ENCODE measurements at places on chromosomes 2 and 18.
A peak's percentile ranks its signal among the peaks of the same experiment; 100 is the strongest.

- no peak for DNase-seq
These were observed 81.1 kb upstream of the CD226 start for GRCh38 chr18:70028734-70029133.

DNA sequence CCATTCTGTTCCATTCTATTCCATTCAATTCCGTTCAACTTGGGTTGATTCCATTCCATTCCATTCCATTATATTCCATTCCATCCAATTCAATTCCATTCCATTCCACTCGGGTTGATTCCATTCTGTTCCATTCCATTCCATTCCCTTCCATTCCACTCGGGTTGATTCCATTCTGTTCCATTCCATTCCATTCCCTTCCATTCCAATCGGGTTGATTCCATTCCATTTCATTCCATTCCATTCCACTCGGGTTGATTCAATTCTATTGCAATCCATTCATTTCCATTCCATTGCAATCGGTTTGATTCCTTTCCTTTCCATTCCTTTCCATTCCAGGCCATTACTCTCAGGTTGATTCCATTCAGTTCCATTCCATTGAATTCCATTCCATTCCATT is 1138.4 kb downstream of the RPIA start:
- DNase-seq, result no peak

GRCh38 chr18:45974088-45974536 is 7.0 kb upstream of the EPG5 start:
- peak; percentile 75 for DNase-seq

- DNase-seq, result no peak
These were observed 28.5 kb upstream of the NOSTRIN start for GRCh38 chr2:168773719-168774521.

DNA sequence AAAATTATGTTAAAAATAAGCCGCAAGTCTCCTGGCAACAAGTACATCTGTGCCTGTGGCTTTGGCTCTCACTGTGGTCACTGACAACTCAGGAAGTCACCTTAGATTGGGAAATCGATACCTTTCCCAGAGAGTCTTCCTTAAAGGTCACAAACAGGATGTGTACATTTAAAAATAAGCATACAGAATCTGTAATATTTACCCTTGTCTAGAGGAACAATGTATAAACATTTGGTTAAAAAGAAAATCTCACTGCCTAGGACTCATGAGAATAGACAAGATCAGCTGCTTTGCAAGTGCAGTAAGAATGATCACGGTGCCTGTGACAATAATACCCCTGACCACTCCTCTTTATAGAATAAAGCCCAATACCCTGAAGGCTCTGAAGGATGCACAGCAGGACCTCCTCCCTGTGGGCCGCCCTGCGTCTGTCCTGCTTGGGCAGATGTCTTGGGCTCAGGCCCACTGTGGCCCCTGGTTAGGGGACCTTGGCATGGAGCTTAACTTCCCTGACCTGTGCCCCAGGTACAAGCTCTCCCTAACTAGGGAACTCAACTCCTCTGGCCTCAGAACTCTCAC is 98.0 kb upstream of the MGAT4A start:
- DNase-seq, result no peak

DNA sequence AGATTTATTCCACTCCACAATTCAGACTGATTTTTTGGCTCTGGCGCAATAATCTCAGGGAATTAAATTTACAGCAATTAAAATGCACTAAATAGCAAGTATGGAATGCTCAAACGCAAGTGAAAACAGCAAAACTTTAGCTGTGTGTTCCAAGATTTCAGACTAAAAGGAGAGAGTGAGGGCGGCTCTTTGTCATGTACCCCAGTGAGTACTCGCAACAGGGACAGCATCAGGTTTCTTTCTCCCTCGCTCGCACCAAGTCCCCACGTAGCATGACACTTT is 1.1 kb downstream of the ROCK2 start:
- no peak for DNase-seq

DNA sequence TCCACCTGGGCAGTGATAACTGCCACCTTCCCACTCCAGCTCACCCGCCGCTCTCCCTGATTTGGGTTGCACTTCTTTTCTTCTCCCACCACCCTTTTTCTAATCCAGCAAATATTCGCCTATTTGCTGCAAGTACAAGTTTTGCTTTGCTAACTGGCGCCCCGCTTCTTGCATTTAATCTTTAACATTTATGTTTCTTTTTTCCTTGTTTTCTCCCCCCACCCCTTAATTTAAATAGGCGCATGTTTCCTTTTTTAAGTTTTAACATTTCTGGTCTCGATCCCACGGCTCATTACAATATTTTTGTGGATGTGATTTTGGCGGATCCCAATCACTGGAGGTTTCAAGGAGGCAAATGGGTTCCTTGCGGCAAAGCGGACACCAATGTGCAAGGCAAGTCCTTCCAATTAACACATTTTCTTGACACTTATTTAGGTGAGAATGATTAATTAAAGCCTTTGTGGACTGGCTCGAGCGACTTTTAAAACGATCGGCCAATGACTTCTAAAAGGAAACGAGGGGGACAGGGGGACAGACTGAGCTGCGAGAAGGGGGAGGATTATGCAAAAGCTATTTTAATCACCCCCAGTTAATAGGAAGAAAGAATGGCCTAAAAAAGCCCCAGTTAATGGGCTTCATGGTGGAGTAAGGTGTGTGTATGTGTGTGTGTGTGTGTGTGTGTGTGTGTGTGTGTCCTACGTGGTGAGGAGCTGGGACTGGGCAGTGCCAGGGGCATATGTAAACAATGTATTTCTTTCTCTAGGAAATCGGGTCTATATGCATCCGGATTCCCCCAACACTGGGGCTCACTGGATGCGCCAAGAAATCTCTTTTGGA is 1.6 kb downstream of the TBR1 start:
- no peak for DNase-seq

GRCh38 chr2:138853761-138854160 is 73.6 kb upstream of the NXPH2 start:
- no peak for DNase-seq

DNA sequence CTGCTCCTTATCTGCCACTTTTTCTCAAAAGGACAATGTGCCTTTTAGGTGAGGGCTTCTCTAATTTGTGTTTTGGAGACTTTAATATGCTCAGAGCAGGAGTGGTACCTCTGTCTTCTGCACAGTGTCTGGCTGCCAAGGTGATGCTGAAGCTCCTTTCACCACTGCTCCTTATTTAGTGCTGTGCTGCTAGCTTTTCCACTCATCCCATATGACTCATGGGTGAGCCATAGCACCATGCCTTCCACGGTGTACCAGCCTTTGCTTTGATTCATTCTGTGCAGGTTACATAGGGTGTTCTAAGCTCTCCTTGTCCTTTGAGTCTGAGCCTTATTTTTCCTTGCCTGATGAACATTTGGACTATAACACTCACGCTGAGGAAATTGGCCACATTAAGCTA is 202.4 kb downstream of the ARL6IP6 start:
- no peak for DNase-seq

DNA sequence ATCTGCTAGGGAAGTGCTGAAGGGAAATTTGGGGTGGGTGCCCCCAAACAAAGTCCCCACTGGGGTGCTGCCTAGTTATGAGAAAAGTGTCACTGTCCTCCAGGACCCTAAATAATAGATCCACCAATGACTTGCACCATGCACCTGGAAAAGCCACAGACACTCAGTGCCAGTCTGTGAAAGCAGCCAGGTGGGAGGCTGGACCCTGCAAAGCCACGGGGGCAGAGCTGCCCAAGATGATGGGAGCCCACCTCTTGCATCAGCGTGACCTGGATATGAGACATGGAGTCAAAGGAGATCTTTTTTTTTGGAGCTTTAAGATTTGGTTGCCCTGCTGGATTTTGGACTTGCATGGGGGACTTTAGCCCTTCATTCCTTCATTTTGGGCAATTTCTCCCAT is 431.6 kb downstream of the ERBB4 start:
- DNase-seq, result no peak

GRCh38 chr2:69118609-69119008 is 105.6 kb downstream of the ANTXR1 start:
- DNase-seq, result no peak

GRCh38 chr18:31648966-31649429 is 35.4 kb downstream of the B4GALT6 start:
- no peak for DNase-seq

DNA sequence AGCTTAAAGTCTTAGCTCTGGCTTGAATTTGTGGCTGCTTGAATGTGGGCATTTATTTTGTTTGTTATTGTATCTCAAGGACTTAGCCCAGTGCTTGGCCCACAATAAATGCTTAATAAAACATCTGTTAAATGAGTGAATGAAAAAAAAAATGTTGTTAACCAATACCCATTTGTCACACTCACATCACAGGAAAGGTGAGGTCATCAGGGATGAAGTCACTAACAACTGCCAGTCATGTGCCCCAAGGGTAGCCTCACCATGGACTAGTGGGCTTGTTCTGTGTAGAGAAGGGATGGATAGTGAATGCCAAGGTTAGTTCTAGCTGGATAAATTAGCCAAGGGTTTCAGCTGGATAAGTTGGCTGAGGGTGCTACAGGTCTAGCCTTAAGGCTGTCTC is 3.0 kb downstream of the NRBP1 start:
- DNase-seq, result no peak

DNA sequence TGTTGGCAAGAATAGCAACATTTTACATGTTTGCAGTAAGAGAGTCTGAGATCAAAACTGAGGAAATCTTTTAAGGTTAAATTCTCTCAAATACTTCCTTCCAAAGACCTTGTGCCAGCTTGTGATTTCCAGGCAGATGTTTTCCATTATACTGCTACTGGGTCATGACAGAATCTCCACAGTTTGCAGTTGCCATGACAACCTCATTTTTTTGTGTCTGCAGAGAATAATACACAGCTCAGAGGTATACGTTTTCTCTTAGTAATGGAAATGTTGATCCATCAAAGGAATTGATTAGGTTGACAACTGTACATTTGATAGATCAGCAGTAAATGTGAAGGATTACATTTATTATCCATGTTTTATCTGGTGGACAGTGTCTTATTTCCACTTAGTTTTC is 29.1 kb upstream of the CSRNP3 start:
- no peak for DNase-seq
